Stimulated activated CD4-positive, alpha-beta T cell treated with anti-CD3 and anti-CD28 coated beads, TNF-alpha, amount 100 ng/mL, for 1 hour (primary cell): ENCODE measurements at places on chromosomes 1 and 21.

- no peak for DNase-seq
Measured at GRCh38 chr1:19407494-19408096, 77.7 kb downstream of the CAPZB start.

DNA sequence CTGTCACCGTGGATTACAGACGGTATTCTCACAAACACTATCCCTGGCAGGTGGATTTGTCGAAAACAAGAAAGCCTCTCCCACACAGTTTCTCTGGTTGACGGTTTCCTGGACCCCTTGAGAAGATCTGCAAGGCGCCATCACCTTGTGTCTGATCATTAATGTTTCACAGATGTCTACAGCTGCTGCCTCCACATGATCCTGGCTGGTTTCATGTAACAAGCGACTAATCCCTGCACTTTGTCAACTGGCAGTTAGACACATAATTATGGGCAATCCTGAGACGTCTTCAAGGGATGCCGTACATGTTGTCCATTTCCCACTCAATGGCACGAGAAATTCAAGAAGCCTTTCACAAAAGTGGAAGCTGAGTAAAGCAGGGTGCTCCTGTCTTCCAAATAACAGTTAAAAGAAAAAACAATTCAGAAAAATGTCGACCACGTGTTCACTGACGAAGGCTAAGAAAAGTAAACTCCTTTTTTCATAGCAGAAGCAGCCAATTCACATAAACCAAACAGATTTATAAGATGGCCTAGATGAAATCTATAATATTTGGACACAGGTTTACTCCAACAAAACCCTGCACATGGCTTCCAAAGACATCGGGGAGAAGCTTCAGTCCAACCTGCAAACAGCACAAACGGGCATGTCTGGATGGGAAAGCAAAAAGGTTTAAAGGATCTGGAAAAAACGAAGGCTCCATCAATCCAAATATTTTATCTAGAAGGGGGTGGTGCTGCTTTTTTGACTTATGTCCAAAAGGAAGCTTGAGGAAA is 52.2 kb downstream of the CAPZB start:
- DNase-seq, result no peak

GRCh38 chr1:37246631-37247030 is 212.3 kb upstream of the GRIK3 start:
- no peak for DNase-seq

DNA sequence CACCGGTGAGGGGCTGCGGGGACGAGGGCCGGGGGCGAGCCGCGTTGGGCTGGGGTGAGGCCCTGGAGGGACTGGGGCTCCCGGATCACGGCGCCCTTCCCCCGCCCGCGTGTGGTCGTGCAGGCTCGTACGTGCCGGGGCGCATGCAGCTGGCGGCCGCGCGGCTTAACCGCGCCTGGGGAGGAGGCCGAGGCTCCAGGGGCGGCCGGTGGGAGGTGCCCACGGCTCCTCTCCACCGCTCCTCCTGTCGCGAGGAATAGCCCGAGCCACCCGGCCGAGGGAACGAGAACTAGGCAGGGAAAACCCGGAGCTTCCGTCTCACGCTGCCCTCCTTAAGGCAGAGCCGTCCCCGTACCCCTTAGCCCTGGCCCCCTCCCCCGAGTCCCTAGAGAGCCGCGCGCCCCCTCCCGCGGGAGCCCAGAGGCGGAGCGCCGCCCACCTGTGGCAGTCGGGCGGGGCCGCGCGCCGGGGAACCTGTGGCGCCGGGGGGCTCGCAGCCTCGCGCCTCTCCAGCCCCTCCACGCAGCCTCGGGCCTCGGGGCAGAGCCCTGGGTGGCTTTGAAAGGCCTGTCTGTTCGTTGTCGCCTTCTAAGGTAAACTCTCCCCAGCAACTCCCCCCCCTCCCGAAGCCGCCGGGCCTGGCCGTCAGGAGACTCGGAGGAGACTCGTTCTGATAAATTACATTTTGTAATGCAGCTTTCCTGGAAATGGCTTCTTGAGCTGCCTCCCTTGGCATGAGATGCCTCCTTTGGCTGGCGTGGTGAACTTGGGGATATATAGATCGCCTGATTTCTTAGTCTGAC is 746 bp downstream of the AK4 start:
- peak; percentile 6 for DNase-seq

DNA sequence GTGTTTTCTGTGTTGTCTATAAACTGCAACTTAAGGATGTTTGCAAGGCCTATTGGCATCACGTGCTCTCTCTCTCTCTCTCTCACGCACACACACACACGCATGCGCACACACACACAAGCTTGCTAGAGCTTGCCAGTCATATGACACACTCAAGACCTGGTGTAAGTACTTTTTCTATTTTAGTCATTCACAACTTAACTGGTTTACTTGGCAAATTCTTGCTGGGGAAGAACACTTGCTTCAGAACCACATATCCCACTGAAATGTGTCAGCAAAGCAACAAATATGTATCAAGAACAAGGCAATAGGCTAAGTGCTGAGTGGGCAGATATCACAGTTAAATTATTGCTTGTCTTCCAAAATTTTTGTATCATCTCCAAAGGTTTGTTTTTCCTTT is 107.8 kb downstream of the DISC1 start:
- no peak for DNase-seq

- no peak for DNase-seq
Measured at GRCh38 chr21:36803051-36803645, 104.2 kb downstream of the SIM2 start.

- DNase-seq, result no peak
Measured at GRCh38 chr1:248839168-248839555, 1.1 kb downstream of the ZNF672 start.

- DNase-seq, result no peak
Measured at GRCh38 chr1:227944931-227945890, 2.5 kb downstream of the WNT9A start.

DNA sequence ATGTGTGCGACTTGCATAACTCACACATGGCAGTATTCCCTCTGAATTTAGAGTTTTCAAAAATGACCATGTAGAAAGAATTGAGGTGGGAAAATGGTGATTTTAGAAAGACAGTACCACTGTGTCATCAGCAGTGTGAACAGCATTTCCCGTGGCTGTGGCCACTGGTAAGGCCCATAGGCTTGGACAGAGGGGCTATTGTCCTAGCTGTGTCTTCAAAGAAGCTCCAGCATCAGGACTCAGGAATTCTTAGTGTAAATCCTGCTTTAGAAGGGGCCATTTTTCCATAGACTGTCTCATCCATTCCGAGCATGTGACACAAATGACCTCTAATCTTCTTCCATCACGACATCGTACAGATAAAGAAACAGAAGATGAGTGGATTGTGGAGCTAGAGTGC is 119.3 kb upstream of the BACE2 start:
- DNase-seq, result no peak

DNA sequence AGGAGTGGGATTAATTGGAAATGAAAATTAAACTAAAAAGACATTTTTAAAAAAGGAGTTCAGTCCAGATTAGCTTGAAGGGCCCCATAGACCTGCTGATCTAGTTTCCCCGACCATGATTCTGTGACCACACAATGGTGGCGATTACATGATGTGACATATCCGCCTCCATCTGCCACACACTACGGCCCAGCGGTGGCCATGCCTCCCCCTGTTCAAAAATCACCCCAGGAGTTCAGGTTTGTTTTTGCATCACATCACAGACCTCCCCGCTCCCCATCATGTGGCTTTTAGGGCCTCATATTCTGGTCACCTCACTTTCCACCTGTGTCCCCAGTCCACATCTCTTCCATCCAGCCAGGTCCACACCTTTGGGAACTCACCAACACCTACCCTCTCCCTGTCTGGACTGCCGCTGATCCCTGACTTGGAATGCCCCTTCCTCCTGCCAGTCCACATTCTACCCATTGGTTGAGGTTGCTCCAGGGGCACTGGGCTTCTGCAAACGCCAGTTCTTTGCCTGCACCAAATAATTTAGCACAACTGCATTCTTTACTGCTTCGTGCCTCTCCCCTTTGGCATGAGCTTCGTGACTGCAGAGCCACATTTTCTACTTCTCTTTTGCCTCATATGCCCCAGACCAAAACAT is 38.9 kb downstream of the CD247 start:
- no peak for DNase-seq

DNA sequence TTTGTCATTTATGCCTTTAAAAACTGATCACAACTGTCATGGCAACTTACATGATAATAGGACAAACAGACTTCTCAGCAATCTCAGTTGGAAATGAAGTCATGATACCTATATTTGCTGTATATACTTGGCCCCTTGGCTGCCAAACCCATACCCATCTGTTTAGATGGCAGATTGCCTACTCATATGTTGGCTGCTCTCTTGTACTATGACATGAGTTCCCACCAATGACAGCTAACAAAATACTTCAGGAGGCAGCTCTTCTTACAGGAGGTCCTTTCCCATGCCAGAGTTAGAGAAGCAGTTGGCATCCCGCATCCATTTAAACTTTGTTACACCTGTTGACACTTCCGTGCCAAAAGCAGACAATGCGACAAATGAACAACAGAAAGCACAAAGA is 603.1 kb upstream of the ADGRL2 start:
- DNase-seq, result no peak

DNA sequence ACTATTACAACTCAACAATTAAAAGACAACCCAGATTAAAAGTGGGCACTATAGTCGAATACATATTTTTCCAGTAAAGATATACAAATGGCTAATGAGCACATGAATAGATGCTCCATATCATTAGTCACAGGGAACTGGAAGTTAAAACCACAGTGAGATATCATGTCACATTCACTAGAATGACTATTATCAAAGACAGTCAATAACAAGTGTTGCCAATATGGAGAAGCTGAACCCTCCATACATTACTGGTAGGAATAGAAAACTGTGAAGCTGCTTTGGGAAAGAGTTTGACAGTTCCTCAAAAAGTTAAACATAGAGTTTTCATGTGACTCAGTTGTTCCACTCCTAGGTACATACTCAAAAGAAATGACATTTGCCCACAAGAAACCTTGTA is 30.6 kb upstream of the MRPS6 start:
- no peak for DNase-seq
